Fibroblast of mammary gland (primary cell): ENCODE measurements at places on chromosomes 1 and 21.

GRCh38 chr1:230915078-230915477 lies 46.8 kb upstream of the C1orf198 start:
- no peak for DNase-seq

DNA sequence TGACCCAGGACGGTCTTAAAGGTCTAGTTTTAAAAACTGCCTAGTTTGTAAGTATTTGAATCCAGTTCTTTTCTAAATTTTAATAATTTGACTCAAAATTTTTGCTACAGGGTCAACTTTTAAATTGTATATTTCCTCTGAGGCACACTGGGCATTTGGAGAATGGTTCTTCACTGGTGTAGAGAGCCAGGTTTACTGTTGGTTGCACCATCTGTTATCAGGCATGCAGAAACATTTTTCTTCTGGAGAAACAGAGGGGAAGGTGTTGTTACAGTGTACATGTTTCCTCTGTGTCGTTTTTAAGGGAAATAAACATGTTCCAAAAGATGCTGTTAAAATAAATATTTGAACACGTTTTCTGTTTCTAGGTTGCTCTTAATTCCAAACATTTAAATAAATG lies 39.0 kb upstream of the RWDD3 start:
- DNase-seq, result no peak

DNA sequence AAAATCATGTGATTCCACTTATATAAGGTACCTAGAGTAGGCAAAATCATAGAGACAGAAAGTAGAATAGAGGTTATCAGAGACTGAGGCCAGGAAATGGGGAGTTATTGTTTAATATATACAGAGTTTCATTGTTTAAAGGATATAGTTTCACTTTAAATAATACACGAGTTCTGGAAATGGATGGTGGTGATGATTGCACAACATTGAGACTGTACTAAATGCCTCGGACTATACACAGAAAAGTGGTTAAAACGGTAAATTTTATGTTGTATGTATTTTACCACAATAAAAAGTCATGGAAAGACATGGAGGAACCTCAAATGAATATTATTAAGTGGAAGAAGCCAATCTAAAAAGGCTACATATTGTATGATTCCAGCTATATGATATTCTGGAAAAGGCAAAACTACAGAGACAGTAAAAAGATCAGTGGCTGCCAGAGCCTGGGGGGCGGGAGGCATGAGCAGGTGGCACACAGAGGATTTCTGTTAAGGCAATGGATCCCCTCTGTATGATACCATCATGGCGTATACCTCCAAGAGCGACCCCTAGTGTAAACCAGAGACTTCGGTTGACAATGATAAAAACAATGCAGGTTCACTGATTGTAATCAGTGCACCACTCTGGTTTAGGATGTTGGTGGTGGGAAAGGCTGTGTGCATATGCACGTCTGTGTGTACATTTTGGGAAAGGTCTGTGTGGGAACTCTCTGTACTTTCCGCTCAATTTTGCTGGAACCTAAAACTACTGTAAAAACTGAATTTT lies 7.5 kb downstream of the C1orf198 start:
- no peak for DNase-seq

GRCh38 chr1:2875707-2876561 lies 74.4 kb upstream of the TTC34 start:
- no peak for DNase-seq

GRCh38 chr1:174794861-174795260 lies 204.9 kb upstream of the CACYBP start:
- DNase-seq, result no peak

GRCh38 chr21:32584472-32584871 lies 851 bp downstream of the TCP10L start:
- DNase-seq, result no peak

- DNase-seq, result peak; percentile 97
These were observed 47.2 kb upstream of the NBL1 start for GRCh38 chr1:19596714-19597495.

GRCh38 chr1:162327144-162327787 lies 49.4 kb downstream of the SPATA46 start:
- peak; percentile 63 for DNase-seq

DNA sequence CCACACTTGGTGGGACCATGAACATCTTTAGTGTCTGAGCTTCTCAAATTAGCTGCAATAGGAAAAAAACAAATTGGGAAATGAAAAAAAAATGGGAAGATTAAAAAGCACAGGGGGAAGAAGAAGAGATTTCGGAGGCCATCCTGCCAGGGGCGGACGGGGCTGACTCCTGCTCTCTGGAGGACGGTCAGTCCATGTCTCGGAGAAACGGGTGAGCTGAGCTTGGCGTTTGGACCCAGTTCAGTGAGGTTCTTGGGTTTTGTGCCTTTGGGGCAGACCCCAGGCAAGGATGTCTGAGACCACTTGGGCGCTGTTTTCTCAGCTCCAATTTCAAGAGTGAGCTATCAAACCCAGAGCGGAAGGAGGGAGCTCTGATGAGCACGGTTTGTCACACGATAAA lies 123.9 kb downstream of the PRDM2 start:
- DNase-seq, result no peak

DNA sequence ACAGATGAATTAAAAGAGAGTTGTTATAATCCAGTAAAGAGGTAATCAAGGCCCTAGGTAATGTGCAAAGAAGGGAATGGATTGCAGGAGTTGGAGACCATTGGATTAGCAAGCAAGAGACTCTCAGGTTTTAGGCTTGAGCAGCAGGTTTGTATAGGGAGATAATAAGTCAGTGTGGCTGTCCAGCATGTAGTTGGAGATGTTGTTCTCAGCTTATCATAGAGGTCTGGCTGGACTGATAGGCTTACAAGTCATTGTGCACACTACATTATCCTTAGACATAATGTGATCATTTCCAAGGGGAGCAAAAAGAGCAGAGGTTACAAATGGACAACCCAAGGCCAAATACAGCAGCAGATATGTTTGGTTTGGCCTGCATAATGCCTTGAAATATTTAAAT lies 45.9 kb upstream of the SAMD13 start:
- no peak for DNase-seq

- no peak for DNase-seq
These were observed 183.3 kb downstream of the ST6GALNAC3 start for GRCh38 chr1:76257823-76258222.

DNA sequence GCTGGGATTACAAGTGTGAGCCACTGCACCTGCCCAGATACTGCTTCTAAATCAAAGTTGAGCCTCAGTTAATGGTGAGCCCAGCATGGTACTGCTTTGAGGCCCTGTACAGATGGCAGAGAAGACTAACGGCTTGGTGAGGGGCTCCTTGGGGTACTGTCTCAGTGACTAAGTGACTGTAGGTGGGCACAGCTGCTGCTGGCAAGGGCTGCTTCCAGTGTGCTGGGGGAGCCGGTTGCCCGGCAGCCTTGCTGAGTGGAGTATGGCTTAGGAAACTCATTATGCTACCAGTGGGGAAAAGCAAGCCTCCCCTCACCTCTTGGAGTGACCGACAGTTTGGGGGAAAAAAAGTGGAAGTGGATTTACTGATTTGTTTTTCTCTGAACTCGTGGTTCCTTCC lies 23.6 kb upstream of the ARHGEF10L start:
- DNase-seq, result no peak

DNA sequence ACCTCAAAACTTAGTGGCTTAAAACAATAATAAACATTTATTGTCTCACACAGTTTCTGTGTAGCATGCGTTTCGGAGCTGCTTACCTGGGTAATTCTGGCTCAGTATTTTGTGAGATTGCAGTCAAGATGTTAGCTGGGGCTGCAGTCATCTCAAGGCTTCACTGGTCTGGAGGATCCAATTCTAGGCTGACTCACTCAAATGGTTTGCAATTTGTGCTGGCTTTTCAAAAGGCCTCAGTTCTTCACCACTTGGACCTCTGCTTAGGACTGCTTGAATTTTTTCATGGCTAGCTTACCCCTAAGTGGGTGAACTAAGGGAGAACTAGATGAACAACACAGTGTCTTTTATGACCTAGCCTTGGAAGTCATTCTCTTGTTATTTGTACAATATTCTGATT lies 21.0 kb downstream of the XPR1 start:
- peak; percentile 22 for DNase-seq

DNA sequence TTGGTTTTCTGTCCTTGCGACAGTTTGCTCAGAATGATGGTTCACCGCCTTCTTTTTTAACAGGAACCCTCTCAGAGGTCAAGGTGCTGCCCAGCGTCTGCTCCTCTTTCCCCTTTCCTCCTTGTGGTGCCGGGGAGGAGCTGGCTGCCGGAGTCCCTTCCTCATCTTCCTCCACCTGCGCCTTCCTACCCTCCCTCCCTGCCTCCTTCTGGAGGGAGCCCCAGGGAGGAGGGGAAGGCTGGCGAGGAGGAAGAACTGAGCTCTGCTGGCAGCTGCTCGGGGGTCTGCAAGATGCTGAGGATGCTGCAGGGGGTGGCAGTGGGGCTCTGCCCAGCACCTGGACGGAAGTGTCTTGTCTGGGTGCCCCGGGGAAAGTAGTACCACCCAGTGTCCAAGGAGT lies 31.2 kb downstream of the BACE2 start:
- no peak for DNase-seq

- DNase-seq, result no peak
These were observed 99.6 kb downstream of the GABPA start for GRCh38 chr21:25834381-25834780.

- peak; percentile 42 for DNase-seq
These were observed 36.5 kb downstream of the EVA1C start for GRCh38 chr21:32448803-32449594.

- DNase-seq, result no peak
These were observed 21.5 kb downstream of the RPL5 start for GRCh38 chr1:92853299-92853698.

DNA sequence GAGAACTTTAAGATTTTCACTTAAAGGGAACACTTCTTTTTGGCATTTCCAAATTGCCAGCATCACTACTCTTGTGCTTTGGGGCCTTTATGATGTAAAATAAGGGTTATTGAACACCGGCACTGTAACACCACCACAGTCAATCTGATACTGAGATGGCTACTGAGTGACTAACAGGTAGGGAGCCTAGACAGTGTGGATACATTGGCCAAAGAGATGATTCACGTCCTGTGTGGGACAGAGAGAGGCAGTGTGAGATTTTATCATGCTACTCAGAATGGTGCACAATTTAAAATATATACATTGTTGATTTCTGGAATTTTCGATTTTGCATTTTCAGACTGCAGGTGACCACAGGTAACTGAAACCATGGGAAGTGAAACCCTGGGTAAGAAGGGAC lies 261.6 kb downstream of the SPATA17 start:
- DNase-seq, result peak; percentile 3

DNA sequence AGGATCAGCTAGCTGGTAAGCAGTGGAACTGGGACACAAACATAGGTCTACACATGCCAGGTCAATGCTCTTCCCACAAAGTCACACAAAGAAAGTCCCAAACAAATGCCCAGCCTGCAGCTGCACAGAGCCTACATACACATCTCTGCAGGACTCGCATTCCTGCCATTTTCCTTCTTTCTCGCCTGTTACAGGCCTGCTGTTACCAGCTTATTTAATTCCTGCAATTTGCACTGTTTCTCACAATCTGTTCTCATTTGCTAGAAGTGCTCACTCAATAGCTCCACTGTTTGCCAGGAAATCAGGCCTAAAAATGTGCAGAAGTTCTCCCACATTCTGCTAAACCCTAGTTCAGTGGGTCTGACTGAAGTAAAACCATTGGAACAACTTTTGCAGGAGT lies 362.6 kb upstream of the C1orf87 start:
- no peak for DNase-seq

- peak; percentile 25 for DNase-seq
These were observed 8.8 kb upstream of the TGFB2 start for GRCh38 chr1:218336328-218336727.

- peak; percentile 51 for DNase-seq
These were observed 27.6 kb upstream of the NBL1 start for GRCh38 chr1:19616489-19616888.

DNA sequence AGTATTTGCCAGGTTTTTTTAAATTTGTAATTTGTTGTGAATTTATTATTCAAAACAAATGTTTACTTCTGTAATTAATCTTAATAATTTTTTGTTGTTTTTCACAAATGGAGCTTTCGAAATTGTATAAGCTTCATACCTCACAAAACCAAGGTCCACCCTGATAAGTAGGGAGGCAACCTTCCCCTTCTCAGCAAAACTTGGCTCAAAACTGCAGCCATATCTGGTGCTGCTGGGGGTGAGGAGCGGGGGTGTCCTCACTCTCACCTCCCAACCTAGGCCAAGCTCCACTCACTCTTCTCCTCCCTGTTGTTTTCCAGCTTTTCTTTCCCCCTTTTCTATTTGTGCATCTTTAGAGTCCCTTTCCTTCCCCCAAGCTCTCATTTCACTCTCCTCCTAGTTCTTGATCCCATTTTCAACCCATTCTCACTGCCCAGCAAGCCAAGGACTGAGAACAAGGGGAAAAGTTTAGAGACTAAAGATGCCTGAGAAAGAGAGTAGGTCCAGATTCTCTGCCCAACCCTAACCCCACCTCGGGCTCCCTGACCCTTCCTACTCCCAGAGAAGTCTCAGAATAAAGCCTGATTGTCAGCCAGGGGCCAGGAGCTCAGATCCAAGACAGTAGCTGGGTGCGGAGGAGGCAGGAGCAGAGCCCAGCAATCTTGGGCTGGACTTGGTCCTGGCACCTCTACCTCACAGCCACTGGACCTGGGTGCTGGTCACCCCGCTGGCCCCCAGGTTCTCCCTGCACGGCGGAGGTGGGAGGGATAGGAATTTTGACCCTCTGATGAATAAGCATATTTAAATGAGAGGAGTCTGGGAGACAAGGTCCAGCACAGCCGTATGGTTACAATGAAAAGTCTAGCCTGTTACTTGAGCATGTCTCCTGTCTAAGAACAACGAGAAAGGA lies 8.3 kb upstream of the CFAP45 start:
- no peak for DNase-seq

DNA sequence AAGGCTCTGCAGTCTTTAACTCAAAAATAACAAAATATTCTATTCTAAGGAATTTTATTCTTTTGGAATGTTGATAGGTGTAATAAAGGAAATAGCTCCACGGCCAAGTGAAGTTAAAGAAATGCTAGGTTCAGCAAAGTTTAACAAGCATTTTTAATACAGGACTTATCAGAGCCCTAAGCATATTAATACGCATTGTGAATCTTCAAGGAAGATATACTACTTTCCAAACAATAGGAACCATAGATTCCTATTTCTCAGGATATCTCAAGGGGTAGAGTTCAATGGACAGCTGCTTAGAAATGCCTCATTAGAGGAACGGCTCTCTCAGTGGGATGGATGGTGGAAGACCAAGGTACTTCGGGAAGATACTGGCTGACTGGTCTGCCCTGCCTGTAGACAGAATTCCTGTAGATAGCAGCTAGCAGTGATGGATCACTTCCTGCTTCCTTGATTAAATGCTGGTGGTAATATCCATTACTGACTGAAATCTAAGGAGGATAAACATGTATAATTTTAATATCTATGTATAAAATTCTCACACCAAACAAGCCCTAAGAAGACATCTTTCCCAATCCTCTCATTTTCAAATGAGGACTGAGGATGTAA lies 8.1 kb upstream of the LRRC8C start:
- DNase-seq, result no peak

GRCh38 chr1:217919683-217920388 lies 288.7 kb downstream of the SPATA17 start:
- DNase-seq, result no peak
